Activated CD4-positive, alpha-beta T cell treated with anti-CD3 and anti-CD28 coated beads for 48 hours (primary cell): ENCODE measurements at places on chromosomes 1 and 21.

GRCh38 chr1:167658574-167659328 is 28.7 kb downstream of the RCSD1 start:
- no peak for DNase-seq

GRCh38 chr1:50289495-50289894 is 133.7 kb downstream of the DMRTA2 start:
- no peak for DNase-seq

DNA sequence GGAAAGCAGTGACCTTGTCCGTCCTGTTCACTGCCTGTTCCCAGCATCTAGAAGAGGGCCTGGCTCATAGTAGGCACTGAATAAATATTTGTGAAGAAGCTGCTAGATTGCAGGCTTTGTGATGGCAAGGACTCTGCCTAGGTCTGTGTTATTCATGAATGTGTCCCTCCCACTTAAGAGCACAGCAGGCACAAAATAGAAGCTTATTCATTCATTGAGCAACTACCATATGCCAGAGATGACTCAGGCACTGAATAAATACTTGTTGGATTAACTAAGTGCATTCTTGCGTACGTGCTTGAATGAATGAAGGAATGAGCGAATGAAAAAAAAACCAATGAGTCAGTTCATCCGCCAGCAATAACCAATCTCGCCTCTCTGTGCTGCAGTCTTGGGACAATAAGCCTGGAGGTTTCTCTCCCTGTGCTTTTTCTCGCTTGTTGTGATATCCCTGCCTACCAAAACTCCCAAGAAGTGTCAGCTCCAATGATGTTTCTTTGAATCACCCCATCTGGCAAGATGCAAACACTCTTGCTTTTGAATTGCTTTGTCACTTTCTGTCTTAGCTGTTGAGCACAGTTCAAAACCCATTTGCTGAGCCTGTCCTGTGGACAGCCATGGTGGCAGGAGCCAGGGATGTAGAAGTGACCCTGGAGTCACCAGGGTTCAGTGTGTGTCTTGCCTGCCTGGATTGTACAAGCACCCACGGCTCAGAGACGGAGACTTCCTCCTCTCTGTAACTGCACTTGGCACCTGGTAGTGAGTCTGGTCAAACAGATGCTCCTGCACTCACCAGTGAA is 143.9 kb downstream of the KAZN start:
- no peak for DNase-seq

- no peak for DNase-seq
These were observed 10.3 kb downstream of the PRRX1 start for GRCh38 chr1:170674239-170674638.

DNA sequence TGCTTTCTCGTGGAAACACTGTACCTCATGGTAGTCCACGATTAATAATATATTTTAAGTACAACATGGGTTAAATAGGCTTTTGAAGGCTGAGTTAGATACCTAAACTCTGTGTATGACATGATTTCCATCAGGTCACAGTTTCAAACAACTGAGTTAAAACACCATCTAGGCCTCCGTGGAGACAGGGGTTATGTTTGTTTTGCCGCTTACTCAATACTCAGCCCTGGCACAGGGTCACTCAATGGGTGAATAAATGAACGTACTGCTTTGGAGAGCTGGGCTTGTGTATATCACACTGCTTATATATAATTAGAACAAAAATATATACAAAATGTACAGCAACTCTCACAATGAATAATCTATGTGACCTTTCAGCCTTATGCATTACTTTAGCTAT is 72.5 kb downstream of the PLPPR5 start:
- DNase-seq, result no peak

- no peak for DNase-seq
These were observed 16.2 kb upstream of the RGS1 start for GRCh38 chr1:192559115-192560006.

- peak; percentile 38 for DNase-seq
These were observed 1.5 kb downstream of the ATP1A1 start for GRCh38 chr1:116374353-116375147.

GRCh38 chr1:37734629-37735591 is 30.0 kb downstream of the EPHA10 start:
- peak; percentile 37 for DNase-seq

- DNase-seq, result peak; percentile 93
These were observed 150.1 kb upstream of the SOD1 start for GRCh38 chr21:31509194-31510017.

DNA sequence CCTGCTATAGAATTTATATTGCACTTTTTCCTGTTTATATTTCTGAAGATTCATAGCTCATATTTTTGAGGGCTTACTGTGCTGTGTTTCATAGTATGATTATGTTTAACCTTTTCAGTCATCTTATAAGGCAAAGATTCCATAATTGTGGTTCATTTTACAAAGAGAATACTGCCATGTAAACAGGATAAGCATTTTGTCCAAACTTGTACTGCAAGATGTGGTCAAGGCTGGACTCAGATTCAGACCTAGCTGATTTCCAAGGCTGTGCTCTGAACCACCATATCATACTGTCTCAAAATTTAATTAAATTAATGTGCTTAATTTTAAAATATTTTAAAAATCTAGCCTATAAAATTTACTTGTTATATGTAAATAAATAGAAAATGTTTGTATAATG is 31.4 kb downstream of the STXBP3 start:
- no peak for DNase-seq

- no peak for DNase-seq
These were observed 1.5 kb downstream of the CORT start for GRCh38 chr1:10451287-10451686.

DNA sequence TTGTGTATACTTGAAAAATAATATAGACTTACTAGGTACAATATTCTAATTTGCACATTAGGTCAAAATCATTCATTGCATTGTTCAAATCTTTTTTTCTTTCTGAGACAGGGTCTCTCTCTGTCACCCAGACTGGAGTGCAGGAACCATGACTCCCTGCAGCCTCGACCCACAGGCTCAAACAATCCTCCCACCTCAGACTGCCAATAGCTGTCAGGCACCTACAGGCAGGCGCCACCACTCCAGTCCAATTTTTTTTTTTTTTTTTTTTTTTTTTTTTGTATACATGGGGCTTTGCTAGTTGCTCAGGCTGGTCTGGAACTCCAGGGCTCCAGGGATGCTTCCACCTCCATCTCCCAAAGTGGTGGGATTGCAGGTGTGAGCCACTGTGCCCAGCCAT is 656.9 kb downstream of the KCNT2 start:
- DNase-seq, result no peak

- DNase-seq, result no peak
These were observed 366.3 kb upstream of the ESRRG start for GRCh38 chr1:217089361-217090014.

GRCh38 chr21:34018185-34018584 is 55.2 kb upstream of the MRPS6 start:
- DNase-seq, result no peak

DNA sequence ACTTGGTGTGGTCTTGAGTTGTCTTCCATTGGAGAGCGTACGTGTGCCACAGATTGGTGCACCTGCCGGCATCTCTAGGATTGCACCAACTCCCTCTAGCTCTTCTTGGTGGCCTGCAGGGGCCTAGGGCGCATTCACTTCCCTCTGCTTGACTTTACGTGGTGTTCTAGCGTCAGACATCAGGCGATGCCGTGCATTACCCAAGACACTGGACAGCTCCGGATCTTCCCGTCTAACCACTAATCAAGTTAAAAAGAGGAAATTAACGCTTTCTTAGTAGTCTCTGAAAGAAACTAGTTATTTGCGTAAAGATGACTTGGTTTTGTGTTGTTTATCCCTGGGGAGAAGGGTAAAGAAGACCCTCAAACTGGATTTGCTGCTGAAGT is 510 bp upstream of the IL10RB start:
- peak; percentile 35 for DNase-seq
